GM23248 (cell line): ENCODE measurements at places on chromosomes 7 and 10. TPM values are rescaled to one million over a fixed set of nuclear protein-coding genes. Genes with fewer than 3 reads are reported as not detected.
A peak's percentile ranks its signal among the peaks of the same experiment; 100 is the strongest.

DNA sequence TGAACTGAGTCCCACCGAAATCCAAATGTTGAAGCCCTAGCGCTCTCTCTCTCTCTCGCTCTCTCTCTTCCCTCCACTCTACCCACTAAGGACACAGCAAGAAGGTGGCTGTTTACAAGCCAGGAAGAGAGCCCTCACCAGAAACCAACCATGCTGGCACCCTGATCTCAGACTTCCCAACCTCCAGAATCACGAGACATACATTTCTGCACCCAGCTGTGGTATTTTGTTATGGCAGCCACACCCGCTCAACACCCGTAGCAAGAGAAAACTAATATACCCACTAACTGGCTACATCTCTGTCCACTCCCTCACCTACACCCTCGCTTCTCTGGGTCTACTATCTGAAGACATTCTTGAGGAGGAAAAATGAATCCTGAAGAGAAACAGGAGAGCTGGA lies 54.8 kb downstream of the CREB3L2 start:
- DNase-seq, result no peak

GRCh38 chr10:112701211-112701877 lies 248.7 kb upstream of the TCF7L2 start:
- DNase-seq, result peak; percentile 8

GRCh38 chr7:139183251-139183650 lies 47.8 kb upstream of the UBN2 start:
- DNase-seq, result no peak

Gene ERVW-1
- not detected in 2 replicates for total RNA-seq

DNA sequence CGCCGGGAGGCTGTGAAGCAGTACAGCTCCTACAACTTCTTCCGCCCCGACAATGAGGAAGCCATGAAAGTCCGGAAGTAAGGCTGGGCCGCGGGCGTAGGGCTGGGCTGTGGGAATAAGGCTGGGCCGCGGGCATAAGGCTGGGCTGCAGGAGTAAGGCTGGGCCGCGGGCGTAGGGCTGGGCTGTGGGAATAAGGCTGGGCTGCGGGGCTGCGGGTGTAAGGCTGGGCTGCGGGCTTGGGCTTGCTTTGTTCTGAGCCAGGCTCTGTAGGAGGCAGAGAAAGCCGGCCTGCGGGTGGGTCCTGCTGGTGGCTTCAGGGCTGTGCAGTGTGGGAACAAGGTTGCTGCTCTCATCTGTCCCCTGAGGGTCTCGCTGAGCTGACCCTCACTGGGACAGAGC lies 12.5 kb downstream of the PFKFB3 start:
- DNase-seq, result no peak
